Naive thymus-derived CD4-positive, alpha-beta T cell (primary cell): ENCODE measurements at places on chromosomes 7 and 10. TPM values are rescaled to one million over a fixed set of nuclear protein-coding genes. Genes with fewer than 3 reads are reported as not detected.

DNA sequence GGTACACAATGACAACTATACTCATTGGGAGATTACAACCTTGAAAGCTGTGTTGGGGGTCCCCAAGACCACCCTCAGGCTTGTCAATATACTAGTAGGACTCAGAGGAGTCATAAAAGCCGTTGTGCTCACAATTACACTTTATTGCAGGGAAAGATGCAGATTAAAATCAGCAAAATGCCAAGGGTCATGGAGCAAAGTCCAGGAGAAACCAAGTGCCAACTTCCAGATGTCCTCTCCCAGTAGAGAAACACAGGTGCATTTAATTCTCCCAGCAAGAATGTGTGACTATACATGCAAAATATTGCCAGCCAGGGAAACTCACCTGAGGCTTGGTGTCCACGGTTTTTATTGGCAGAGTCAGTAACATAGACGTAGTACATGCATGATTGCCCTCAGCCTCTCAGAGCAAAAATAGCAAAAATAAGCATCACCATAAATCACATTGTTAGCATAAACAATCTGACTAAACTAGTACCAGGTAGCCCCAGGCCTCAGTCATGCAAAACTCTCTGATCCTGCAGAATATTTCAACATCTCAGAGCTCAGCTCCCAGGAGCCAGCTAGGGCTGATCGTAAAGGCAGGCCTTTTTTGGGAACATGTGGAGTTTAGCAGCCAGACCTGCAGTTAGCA lies 50.7 kb downstream of the VIM start:
- no peaks in the 10 kb centered on the region for H3K36me3 ChIP-seq
- H3K27me3 ChIP-seq: no peaks in the 10 kb centered on the region
- DNase-seq: no peak
- no peak overlapping the region for H3K27ac ChIP-seq
- H3K4me1 ChIP-seq: no peaks in the 10 kb centered on the region
- H3K4me3 ChIP-seq: no peak overlapping the region

GRCh38 chr7:80247144-80247543 lies 112.5 kb downstream of the GNAI1 start:
- H3K4me3 ChIP-seq: no peak overlapping the region
- no peak overlapping the region for H3K27ac ChIP-seq
- H3K36me3 ChIP-seq: no peaks in the 10 kb centered on the region
- no peaks in the 10 kb centered on the region for H3K27me3 ChIP-seq
- no peak for DNase-seq

DNA sequence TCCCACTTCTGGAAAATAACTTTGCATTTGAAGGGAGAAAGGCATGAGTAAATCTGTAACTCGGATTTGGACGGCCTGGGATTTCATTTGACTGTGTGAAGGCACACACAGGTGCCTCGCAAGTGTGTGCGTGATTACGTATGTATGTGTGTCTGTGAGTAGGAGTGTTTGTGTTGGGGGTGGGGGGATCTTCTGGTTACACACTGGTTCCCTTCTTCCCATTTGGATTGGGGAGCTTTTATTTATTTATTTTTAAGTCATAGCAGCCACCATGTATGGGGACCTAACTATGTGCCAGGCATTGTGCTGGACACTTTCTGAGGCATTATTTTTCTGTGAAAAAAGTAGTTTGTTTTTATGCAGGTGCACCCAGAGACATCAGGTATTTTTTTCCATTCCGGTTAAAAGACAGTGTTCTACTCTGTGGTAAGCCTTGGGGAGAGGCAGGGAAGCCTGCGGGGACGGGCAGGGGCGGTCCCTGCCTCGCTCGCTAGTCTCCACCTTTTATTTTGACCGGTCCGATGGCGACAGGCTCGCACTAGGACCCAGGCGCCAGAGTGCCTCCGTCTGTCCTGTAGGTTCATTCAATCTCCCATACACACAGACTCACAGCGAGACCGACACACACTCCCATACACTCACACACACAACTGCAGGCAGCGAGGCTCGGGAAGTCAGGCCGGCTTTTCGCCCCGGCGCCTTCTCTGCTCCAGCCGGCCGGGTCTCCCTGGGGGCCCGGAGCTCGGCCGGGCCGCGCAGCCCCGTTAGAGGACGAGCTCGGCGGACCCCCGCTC lies at the start of gene MXI1:
MXI1 (plus strand) TSS at position 595 of the 794 bp plus-strand sequence. CDS start 204 bp downstream, outside the sequence.
- H3K36me3 ChIP-seq: no peaks in the 10 kb centered on the region
- peak within 1 kb of the TSS; percentile 71 for H3K27ac ChIP-seq
- H3K4me1 ChIP-seq: peaks cover 13% of the 10 kb centered on the region
- peak; percentile 25 for DNase-seq
- H3K4me3 ChIP-seq: peak within 1 kb of the TSS; percentile 75

CDH23 gene
- total RNA-seq: 14.1 TPM

LEP gene
- not detected for total RNA-seq

UTF1 gene
- total RNA-seq: not detected
